ENCODE measurements at places on chromosomes 13 and 19.

DNA sequence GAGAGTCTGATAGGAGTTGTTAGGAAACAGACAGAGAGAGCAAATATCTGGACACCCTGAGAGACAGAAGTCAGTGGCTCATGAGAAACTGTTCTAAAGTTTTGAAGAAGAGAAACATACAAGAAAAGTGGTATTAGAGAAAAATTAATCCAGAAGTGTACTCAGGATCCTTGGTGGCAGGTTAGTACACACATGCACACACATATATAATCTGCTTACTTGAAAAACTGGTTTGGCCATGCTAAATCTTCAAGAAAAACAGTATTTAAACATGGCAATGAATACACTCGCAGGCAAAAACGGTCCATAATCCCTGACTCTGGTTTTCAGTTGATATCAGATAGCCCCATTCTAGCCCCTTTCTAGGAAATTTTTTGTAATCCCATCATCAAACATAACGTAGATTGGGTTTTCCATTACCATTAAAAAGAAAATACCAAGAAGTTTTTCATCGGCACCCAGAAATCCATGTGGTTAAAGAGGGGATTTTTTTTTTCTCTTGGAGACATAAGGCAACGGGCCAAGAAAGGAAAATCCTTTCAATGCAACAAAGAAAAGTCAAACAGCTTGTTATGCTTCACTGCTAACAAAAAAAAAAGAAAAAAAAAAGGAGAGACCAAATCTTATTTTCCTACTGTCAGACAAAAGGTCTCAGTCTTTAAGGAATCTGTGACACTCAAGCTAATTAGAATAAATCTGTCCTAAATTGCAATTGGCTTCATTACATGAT is 178.0 kb upstream of the MIR17HG start:
- DNase-seq, result no peak

- DNase-seq, result no peak
These were observed 101.8 kb upstream of the MBNL2 start for GRCh38 chr13:97120346-97120745.

- peak; percentile 66 for DNase-seq
These were observed 412.8 kb downstream of the ZNF536 start for GRCh38 chr19:30784850-30785457.

DNA sequence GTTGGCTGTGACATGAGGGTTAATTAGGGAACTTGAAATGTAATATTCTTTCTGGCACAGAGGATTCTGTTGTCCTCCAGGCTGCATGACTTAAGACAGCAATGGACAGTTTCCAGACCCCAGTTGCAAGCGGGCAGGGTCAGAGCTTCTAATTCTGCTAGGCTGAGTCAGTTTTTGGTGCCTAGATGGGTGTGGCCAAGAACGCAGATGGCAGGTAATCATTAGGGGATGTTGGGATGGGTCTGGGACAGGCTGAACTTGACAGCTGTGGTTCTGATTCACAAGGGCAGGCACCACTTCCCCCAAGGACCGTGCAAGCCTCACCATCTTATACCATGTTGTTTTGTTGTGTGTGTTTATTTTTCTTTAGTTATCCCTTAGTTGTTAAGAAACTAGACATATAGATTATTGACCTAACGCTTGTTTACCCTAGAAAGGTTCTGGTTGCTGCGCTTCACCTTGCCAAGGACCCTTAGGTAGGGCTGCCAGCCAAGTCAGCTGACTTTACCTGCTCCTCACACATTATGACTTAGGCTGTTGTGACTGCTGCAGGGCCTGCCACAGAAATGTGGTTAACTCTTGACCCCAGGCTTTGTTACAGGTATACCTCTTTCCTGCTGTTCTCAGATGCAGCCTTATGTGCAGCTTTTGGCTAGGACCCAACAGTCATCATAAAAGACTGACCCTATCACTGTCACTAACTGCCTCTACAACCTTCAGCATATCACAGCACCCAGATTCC is 117.7 kb upstream of the KLF12 start:
- no peak for DNase-seq

- no peak for DNase-seq
These were observed 31.1 kb downstream of the TRPM4 start for GRCh38 chr19:49188626-49189200.

DNA sequence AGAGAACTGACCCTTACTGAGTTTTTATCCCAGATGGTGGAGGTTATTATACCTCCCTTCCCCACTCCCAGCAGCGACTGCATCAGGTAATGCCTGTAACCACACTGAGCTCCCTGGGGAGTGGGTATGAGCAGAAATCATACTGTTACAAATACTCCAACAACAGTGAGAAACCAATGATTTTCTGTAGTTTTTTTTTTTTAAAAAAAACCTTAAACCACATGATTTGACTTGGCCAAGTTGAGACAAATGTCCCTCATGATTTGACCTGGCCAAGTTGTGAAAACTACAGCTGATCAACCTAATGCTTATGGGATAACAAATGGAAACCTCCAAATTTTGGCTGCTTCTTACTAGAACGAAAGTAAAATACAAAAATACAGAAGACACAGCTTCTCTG is 33.1 kb upstream of the SERP2 start:
- no peak for DNase-seq

DNA sequence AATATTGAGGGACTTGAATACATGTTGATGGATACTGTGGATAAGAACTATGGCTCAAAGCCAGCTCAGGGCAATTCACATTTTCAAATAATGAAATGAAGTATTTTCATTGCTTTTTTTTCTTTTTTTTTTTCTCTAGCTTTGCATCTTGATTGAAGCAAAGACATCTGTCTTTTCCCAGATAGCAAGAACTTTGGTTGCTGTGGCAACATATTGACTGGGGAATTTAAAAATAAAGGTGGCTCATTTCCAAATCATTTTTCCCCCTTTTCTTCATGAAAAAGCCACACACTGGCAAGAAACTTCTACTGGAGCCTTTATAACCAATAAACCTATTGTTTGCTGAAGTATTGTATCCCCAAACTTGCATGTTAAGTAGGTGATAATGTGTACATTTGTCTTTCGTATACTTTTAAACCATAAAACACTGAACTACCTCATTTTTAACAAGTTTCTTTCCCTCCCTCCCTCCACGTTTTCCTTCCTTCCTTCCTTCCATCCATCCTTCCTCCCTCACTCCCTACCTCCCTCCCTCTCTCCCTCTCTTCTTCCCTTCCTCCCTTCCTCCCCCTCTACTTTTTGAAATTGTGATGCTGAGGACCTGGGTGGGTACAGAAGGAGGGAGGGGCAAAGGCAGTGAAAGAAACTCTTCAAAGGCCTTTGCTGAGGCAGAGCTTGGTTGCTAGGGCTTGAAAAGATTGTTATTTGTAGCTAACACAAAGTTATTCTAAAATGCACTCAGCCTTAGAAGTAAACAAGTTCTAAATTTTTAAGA is 343.5 kb upstream of the SPRY2 start:
- DNase-seq, result no peak

DNA sequence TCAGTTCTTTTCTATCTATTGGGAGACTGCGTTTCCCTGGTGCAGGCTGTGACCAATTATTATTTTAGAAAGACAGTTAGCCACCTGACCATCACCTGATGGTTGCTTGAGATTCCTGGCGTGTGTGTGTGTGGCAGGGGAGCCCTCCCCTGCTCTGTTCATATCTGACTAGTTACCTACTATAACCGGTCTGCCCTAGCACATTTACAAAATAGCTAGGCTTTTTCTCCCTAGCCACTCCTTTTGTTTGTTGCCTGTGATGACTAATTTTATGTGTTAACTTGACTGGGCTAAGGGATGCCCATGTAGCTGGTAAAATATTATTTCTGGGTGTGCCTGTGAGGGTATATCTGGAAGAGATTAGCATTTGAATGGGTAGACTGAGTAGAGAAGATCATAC is 76.9 kb downstream of the OLFM4 start:
- DNase-seq, result no peak

- peak; percentile 55 for DNase-seq
These were observed 366 bp upstream of the KL start for GRCh38 chr13:33015791-33016323.

- DNase-seq, result no peak
These were observed 86.1 kb downstream of the DHRS12 start for GRCh38 chr13:51717786-51718398.

GRCh38 chr19:39405261-39405957 is 1.2 kb upstream of the ZFP36 start:
- no peak for DNase-seq

DNA sequence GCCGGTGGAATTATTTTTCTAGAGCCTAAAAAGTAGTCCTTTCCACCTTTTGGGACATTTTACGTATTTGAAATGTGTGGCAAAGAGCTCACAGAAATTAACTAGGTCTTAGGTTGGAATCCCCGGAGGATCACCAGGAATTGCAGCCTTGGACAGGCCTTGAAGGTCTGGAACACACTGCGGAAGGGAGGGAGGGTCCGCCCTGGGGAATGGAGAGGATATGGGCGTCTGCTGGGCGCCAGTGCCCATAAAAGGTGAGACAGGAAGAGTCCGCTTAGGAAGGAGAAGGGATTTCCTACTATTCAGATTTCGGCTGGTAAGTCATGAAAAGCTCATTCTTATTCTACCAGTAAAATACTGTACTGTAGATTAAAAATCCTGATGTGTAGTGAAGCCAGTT is 111.9 kb downstream of the COL4A2 start:
- no peak for DNase-seq

- no peak for DNase-seq
These were observed 119.5 kb downstream of the EFNB2 start for GRCh38 chr13:106415971-106416370.

- DNase-seq, result no peak
These were observed 16.7 kb downstream of the MYBPC2 start for GRCh38 chr19:50449236-50449899.

DNA sequence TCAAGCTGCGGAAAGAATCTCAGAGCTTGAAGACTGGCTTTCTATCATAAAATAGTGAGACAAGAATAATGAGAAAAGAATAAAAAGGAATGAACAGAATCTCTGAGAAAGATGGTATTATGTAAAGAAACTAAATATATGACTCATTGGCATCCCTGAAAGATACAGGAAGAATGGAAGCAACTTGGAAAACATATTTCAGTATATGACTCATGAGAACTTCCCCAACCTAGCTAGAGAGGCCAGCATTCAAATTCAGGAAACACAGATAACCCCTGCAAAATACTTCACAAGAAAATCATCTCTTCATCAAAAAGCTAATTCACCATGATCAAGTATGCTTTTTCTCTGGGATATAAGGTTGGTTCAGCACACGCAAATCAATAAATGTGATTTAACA is 2318.0 kb downstream of the PCDH9 start:
- DNase-seq, result no peak

GRCh38 chr13:102707467-102707866 is 12.6 kb upstream of the METTL21C start:
- DNase-seq, result no peak

DNA sequence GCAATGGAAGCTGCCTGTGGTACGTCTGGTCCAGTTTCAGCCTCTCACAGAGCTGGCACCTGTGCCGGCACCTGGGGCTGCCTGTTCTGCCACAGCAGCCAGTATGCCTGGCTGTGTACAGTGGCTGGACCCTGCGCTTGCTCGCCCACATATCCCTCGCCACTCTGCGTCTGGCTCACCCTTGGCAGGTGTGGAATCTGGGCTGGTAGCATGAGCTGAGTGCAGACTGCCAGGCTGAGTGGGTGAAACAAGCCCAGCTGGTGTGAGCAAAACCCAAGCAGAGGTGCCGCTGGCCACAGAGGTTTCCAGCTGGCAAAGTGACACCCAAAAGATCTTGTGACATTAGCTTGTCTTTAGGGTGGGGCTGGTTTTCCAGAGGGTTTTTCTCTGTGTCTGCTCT is 80.7 kb downstream of the ING1 start:
- DNase-seq, result no peak

GRCh38 chr13:106296723-106297122 is 238.7 kb downstream of the EFNB2 start:
- DNase-seq, result no peak

- DNase-seq, result no peak
These were observed 12.3 kb upstream of the CYSLTR2 start for GRCh38 chr13:48641404-48641803.

- no peak for DNase-seq
These were observed 279.2 kb downstream of the DACH1 start for GRCh38 chr13:71587817-71588216.

GRCh38 chr13:72889495-72889894 is 107.6 kb downstream of the PIBF1 start:
- DNase-seq, result no peak

DNA sequence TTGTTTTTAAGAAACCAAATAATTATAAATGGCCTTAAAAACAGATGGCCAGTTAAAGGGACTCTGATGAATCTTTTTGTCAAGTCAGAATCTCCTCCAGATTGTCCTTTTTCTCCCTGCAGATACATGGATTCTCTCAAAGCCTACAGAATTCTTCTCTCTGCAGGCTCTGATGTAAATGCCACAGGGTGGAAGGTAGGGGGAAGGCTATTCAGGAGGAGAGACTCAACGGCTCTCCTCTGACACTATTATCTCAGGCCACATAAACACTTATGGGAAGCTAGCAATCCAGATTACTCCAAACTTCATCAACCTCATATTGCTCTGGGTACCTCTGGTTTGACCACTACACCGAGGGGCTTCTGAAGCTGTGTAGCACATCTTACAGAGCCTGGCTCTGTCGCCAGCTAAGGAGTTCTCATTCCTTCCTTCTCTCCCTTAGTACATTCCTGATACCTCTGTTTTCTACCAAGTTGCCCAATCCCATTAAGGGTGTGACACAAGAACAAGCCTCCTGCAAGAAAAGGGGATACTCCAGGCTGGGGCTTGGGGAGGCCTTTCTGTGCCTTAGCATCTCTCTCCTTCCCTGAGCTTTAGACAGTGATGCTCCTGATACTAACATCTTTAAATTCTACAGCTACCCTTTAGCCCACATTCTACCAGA is 14.9 kb downstream of the LCP1 start:
- DNase-seq, result no peak

DNA sequence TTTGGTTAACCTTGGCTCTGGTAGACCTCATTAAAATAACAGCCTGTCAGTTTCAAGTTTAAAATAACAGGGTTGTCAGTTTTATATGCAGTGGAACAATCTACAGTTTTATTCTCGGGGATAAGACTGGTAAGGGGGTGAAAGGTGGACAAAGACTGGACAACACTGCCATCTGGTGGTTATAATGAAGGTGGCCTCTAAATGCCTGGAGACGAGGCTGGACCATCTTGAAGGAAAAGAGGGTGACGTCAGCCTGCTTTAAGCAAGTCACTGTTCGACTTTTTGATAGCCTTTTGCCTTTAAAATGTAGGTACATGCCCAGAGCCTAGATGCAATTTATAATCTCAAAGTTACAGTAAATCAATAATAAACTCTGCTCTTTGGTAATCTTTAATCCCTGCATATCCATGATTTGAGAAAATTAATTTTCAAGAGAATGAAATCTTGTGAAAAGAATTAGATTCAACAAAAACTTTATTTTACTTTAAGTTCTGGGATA is 117.0 kb downstream of the DCT start:
- DNase-seq, result peak; percentile 68

DNA sequence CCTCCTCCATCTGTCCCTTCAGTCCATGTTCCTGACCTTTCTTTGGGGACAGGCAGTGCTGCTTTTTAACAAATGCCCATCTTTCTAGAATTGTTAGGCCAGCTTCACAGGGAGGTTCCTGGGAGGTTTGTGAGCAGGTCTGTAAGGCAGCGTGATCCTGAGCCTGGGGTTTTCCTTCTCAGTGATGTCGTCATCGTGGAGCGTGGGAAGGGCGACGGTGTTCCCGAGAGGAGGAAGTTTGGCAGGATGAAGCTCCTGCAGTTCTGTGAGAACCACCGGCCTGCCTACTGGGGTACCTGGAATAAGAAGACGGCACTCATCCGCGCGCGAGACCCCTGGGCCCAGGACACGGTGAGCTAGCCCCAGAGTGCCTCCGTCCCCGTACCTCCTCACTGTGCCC is 26.8 kb downstream of the CHAF1A start:
- no peak for DNase-seq

- no peak for DNase-seq
These were observed 12.9 kb upstream of the ILF3 start for GRCh38 chr19:10641248-10641647.

- no peak for DNase-seq
These were observed 94.1 kb downstream of the STK24 start for GRCh38 chr13:98482476-98483444.

Data from ecto neural progenitor cell (in vitro differentiated cells).